ENCODE measurements at places on chromosomes 5 and 9.

- H3K4me3 ChIP-seq = no peak overlapping the region
- no peak for DNase-seq
- H3K4me1 ChIP-seq = no peaks in the 10 kb centered on the region
- H3K27me3 ChIP-seq = no peaks in the 10 kb centered on the region
- no peak overlapping the region for H3K27ac ChIP-seq
Measured at GRCh38 chr9:96149533-96150280, 152.3 kb downstream of the HSD17B3 start.

DNA sequence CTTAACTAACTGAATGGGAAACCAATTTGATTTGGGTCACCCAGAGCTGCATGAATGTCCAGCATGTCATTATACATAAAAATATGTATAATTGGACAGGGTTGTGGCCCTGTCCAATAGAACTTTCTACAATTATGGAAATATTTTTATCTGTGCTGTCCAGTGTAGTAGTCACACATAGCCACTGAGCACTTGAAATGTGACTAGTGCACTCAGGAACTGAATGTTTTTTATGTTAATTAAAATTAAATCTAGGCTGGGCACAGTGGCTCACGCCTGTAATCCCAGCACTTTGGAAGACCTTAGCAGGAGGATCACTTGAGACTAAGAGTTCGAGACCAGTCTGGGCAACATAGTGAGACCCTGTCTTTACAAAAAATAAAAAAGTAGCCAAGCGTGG lies 18.6 kb downstream of the GARNL3 start:
- no peaks in the 10 kb centered on the region for H3K36me3 ChIP-seq
- H3K4me1 ChIP-seq = no peaks in the 10 kb centered on the region
- no peaks in the 10 kb centered on the region for H3K27me3 ChIP-seq
- no peak overlapping the region for H3K4me3 ChIP-seq

GRCh38 chr5:90982576-90982975 lies 400.5 kb downstream of the ARRDC3 start:
- no peaks in the 10 kb centered on the region for H3K4me1 ChIP-seq
- H3K27ac ChIP-seq = no peak overlapping the region
- H3K27me3 ChIP-seq = no peaks in the 10 kb centered on the region
- H3K4me3 ChIP-seq = no peak overlapping the region
- no peaks in the 10 kb centered on the region for H3K36me3 ChIP-seq

GRCh38 chr5:170857066-170857465 lies 4.8 kb upstream of the RANBP17 start:
- H3K27me3 ChIP-seq = no peaks in the 10 kb centered on the region
- no peaks in the 10 kb centered on the region for H3K4me1 ChIP-seq
- no peaks in the 10 kb centered on the region for H3K36me3 ChIP-seq
- no peak overlapping the region for H3K4me3 ChIP-seq
- DNase-seq = no peak

DNA sequence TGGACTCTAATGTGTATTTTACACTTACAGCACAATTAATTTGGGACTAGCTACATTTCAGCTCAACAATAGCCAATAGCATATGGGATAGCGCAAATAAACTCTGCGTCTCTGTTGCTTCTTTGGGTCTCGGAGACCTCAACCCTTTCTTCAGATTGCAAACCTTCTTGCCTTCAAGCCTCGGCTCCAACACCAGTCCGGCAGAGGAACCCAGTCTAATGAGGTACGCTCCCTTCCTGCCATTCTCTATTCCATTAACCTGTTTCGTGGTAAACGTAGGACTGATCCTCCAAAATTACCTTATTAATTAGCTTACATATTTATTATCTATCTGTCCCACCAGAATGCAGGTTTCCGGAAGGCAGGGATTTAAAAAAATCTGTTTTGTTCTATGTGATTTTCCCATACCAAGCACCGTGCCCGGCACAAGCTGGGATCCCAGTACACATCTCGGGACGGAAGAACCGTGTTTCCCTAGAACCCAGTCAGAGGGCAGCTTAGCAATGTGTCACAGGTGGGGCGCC lies 525 bp upstream of the DAPK1 start:
- DNase-seq = no peak
- H3K36me3 ChIP-seq = no peaks in the 10 kb centered on the region
- H3K27ac ChIP-seq = peak overlapping the region; percentile 67
- no peaks in the 10 kb centered on the region for H3K27me3 ChIP-seq
- peak overlapping the region; percentile 83 for H3K4me3 ChIP-seq
- no peaks in the 10 kb centered on the region for H3K4me1 ChIP-seq

DNA sequence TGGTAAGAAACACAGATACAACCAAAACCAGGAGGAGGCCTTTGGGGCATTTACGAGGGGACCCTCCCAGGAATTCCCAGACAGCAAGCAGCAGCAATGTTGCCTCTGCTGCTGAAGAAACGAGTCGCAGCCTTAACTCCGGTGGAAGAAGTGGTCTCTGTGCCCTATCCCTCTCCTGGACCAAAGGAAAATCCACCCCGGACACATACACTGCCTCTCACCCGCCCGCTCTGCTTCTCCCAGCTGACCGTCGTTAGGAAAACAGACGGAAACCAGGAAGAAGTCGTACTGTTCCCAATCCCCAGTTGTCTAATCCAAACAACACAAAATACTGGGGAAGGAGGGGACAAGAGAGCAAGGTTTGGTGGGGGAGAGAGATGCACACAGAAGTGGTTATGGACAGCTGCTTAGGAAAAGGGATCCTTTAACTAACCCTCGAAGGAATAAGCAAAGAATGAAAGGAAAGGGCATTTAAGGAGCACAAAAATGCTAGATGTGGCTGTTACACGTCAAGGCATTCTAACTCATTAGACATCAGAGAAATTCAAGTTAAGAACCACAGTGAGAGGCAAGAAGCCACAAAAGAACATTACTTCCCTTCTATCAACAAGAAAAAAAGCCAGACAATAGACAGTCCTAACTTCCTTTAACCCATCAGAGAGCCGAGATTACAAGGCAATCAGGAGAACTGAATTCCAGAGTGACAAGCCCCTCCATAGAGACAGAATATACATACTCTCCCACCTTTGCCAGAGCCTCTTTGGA lies 71.9 kb downstream of the ACTL7B start:
- H3K36me3 ChIP-seq = no peaks in the 10 kb centered on the region
- no peak overlapping the region for H3K27ac ChIP-seq
- H3K4me3 ChIP-seq = no peak overlapping the region
- H3K27me3 ChIP-seq = no peaks in the 10 kb centered on the region

DNA sequence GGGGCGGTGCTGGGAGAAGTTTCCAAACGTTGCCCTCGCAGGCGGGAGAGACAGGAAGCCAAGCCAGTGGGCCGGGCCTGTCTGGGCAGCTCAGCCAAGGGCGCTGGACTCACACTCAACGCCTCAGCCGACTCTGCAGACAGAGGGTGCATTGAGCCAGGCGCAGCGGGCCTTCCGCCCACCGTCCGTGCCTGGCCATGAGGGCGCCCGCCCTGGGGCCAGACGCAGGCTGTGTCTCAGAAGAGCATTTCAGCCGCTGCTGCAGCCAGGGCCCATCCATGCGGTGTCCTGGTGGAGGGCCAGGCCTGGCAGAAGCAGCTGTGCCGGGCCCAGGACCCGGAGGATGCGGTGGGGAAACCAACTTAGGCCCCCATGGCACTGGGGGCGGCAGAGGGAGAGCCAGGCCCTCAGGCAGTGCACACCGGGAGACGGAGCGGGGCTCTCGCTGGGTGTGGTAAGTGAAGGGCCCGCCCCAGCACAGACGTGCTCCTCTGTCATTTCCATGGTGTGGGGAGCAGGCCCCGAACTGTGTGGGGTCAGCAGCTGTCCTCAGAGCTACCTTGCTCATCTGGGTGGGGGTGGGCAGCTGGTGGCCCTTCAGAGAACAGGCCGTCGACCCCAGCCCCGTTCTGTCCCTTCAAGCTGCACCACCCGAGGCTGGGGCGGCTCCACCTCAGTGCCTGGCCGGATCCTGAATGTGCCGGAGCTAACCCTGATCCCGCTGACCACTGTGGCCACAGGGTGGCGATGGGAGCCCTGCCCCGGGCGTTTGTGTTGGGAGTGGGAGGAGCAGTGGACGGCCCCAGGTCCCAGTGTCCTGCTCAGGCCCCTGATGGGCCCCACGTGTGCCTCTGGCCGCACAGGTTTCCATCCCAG lies 18.0 kb downstream of the DNLZ start:
- H3K4me3 ChIP-seq = no peak overlapping the region
- DNase-seq = no peak
- H3K4me1 ChIP-seq = no peaks in the 10 kb centered on the region
- H3K36me3 ChIP-seq = no peaks in the 10 kb centered on the region

GRCh38 chr5:62299101-62299500 lies 6.9 kb upstream of the KIF2A start:
- H3K36me3 ChIP-seq = no peaks in the 10 kb centered on the region
- H3K4me1 ChIP-seq = no peaks in the 10 kb centered on the region
- no peak overlapping the region for H3K27ac ChIP-seq
- DNase-seq = no peak
- no peak overlapping the region for H3K4me3 ChIP-seq

DNA sequence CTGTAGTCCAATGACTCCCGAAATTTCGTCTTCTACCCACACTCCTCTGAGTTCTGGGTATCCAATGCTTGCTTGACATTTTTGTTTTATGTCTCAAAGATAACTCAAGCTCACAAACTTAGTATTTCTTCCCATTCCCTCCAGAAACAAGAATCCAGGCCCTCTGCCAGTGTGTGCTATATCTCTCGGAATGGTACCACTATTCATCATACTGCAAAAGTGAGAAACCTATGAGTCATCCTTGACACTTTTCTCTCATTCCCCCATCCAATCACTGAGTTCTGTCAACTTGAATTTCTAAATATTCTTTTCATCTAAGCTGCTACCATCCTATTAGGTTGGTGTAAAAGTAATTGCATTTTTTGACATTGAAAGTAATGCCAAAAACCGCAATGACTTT lies 9.8 kb downstream of the SLC12A2 start:
- H3K27ac ChIP-seq = no peak overlapping the region
- H3K36me3 ChIP-seq = no peaks in the 10 kb centered on the region
- no peak overlapping the region for H3K4me3 ChIP-seq
- DNase-seq = no peak
- H3K27me3 ChIP-seq = no peaks in the 10 kb centered on the region

- H3K36me3 ChIP-seq = no peaks in the 10 kb centered on the region
- H3K4me1 ChIP-seq = no peaks in the 10 kb centered on the region
- H3K27ac ChIP-seq = no peak overlapping the region
- no peak overlapping the region for H3K4me3 ChIP-seq
- H3K27me3 ChIP-seq = no peaks in the 10 kb centered on the region
Measured at GRCh38 chr5:23629396-23629795, 122.0 kb downstream of the PRDM9 start.

GRCh38 chr9:137485343-137486140 lies 26.4 kb upstream of the NSMF start:
- DNase-seq = no peak
- no peaks in the 10 kb centered on the region for H3K27me3 ChIP-seq
- no peak overlapping the region for H3K27ac ChIP-seq
- no peaks in the 10 kb centered on the region for H3K4me1 ChIP-seq

DNA sequence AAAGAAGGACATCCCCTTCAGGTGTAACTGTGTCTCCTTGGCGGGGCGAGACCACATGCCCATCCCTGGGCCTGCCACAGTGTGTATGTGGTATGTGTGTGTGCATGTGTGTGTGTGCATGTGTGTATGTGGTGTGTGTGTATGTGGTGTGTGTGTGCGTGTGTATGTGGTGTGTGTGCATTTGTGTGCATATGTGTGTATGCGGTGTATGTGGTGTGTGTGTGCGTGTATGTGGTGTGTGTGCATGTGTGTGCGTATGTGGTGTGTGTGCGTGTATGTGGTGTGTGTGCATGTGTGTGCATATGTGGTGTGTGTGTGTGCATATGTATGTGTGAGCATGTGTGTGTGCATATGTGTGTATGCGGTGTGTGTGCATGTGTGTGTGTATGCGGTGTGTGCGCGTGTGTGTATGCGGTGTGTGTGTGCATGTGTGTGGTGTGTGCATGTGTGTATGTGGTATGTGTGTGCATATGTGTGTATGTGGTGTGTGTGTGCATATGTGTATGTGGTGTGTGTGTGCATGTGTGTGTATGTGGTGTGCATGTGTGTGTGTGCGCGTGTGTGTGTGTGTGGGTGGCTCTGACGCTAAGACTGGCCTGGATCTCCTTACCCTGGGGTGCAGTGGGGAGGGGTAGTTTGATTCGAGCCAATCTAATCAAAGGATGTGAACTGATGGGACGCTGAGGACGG lies 107.9 kb upstream of the RAPGEF1 start:
- H3K4me1 ChIP-seq = no peaks in the 10 kb centered on the region
- H3K36me3 ChIP-seq = no peaks in the 10 kb centered on the region
- no peak for DNase-seq
- H3K27me3 ChIP-seq = no peaks in the 10 kb centered on the region

DNA sequence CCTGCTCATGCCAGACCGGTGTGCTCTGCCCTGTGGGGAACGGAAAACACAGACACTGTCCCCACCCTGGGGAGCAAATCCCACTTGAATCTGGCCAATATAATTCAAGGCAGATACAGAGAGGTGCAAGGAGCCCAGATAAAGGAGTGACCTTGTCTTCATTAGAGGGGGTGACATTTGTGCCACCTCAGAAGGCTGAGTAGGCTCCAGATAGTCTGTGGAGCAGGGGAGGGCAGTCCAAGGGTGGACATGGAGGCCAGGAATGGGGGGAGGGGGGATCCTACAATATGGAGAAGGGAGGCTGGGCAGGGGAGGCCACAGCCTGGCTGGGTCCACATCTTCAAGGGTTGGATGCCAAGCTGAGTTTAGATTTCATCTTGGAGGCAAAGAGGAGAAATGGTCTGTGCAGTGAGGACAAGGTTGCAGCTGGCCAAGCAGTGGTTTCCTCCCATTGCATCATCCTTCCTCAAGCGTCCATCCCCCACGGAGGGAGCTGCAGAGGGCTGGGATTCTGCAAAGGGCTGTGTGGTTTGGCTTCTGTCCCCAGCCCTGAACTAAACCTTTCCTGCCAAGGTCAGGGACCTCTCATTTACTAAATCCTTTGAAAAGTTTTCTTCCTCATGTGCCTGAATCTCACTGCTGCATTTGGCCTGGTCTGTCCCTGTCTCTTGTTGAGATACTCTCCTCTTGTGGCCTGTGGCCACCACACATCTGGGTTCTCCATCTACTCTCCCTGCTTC lies 60.1 kb downstream of the GALNT12 start:
- H3K27ac ChIP-seq = peak overlapping the region; percentile 42
- no peaks in the 10 kb centered on the region for H3K4me1 ChIP-seq
- H3K27me3 ChIP-seq = no peaks in the 10 kb centered on the region
- H3K4me3 ChIP-seq = no peak overlapping the region
- no peaks in the 10 kb centered on the region for H3K36me3 ChIP-seq
- peak; percentile 83 for DNase-seq

DNA sequence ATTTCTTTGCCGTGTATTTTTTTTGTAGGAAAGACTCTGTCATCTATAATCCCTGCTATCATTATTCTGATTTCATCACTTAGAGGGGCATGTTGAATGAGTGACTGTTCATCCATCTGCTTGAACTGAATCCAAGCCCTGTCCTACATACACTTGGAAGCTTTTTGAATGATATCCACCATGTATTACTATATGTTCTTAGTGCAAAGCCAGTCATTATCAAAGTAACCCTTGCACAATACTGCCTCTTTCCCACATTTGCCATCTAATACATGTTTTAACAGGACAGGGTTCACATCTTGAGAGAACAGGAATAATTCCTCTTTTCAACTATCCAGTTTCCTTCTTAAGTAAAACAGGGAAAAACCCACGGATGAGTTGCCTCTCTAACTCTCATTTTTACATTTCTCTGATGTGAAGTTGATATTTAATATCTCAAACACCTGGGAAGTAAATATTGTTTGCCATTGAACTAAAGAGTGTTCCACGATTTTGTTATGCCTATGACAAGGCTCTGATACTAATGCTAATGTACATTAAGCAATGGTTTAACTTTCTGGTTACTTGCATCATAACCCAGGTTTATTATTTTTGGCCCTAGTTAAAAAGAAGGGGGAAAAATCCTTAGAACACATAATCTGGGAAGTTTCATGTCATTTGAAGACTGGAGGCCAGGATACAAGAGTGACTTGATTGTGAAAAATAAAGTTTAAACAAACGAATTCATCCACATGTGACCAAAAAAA lies 103.7 kb upstream of the TARS1 start:
- no peaks in the 10 kb centered on the region for H3K27me3 ChIP-seq
- DNase-seq = no peak
- H3K27ac ChIP-seq = no peak overlapping the region
